CD4-positive, alpha-beta memory T cell (primary cell): ENCODE measurements at places on chromosomes 4 and X. TPM values are rescaled to one million over a fixed set of nuclear protein-coding genes. Genes with fewer than 3 reads are reported as not detected.

DNA sequence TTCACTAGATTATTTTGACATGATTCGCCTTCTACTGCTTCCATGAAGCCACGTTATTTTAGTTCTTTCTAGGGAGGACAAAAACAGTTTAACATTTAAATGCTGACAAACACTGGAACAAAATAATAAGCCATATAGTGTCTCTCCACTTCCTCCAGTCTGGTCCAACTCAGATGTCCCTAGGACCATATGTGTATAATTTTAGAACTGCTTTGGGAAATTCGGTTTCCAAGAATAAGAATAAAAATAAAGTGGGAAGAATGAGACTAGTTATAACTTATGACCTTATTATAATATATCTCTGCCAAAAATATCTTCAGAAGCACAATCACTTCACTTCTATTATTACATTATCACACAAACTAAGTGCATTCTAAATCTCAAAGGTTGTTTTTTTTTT, 164.4 kb upstream of the POF1B start:
- H3K4me1 ChIP-seq: no peaks in the 10 kb centered on the region

GRCh38 chrX:121308276-121308805, 260.9 kb downstream of the GLUD2 start:
- H3K4me1 ChIP-seq: peaks cover 10% of the 10 kb centered on the region
- H3K27ac ChIP-seq: no peak overlapping the region
- DNase-seq: no peak
- H3K36me3 ChIP-seq: no peaks in the 10 kb centered on the region
- H3K4me3 ChIP-seq: no peak overlapping the region
- no peaks in the 10 kb centered on the region for H3K27me3 ChIP-seq

- H3K27me3 ChIP-seq: no peaks in the 10 kb centered on the region
- peaks cover 23% of the 10 kb centered on the region for H3K4me1 ChIP-seq
- no peak overlapping the region for H3K4me3 ChIP-seq
Observed at GRCh38 chr4:80196259-80196921, 913 bp upstream of the PRDM8 start.

GRCh38 chr4:18815081-18815778, 793.7 kb upstream of the LCORL start:
- H3K4me1 ChIP-seq: no peaks in the 10 kb centered on the region
- no peaks in the 10 kb centered on the region for H3K27me3 ChIP-seq
- no peak overlapping the region for H3K4me3 ChIP-seq
- no peaks in the 10 kb centered on the region for H3K36me3 ChIP-seq
- H3K27ac ChIP-seq: no peak overlapping the region

GRCh38 chr4:20645236-20645635, 55.0 kb upstream of the PACRGL start:
- no peaks in the 10 kb centered on the region for H3K36me3 ChIP-seq
- no peaks in the 10 kb centered on the region for H3K4me1 ChIP-seq
- no peak overlapping the region for H3K4me3 ChIP-seq
- H3K27me3 ChIP-seq: no peaks in the 10 kb centered on the region
- no peak for DNase-seq

DNA sequence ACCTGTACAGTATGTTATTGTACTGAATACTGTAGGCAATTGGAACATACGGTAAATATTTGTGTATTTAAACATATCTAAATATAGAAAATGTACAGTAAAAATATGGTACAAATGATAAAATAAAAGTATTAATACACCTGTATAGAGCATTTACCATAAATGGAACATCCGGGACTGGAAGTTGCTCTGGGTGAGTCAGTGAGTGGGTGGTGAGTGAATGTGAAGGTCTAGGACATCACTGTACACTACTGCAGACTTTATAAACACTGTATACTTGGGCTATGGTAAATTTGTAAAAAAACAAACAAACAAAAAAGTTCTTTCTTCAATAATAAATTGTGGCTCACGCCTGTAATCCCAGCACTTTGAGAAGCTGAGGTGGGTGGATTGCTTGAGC, 52.4 kb upstream of the FHL1 start:
- DNase-seq: no peak
- H3K4me3 ChIP-seq: no peak overlapping the region
- no peak overlapping the region for H3K27ac ChIP-seq
- no peaks in the 10 kb centered on the region for H3K4me1 ChIP-seq
- no peaks in the 10 kb centered on the region for H3K27me3 ChIP-seq

GRCh38 chrX:12932244-12932643, 25.8 kb downstream of the TLR8 start:
- no peaks in the 10 kb centered on the region for H3K4me1 ChIP-seq
- DNase-seq: no peak
- H3K27me3 ChIP-seq: no peaks in the 10 kb centered on the region
- no peaks in the 10 kb centered on the region for H3K36me3 ChIP-seq

GRCh38 chr4:171561419-171561818, 251.8 kb upstream of the GALNTL6 start:
- H3K4me1 ChIP-seq: no peaks in the 10 kb centered on the region
- no peak overlapping the region for H3K4me3 ChIP-seq
- no peak overlapping the region for H3K27ac ChIP-seq
- no peaks in the 10 kb centered on the region for H3K36me3 ChIP-seq
- H3K27me3 ChIP-seq: no peaks in the 10 kb centered on the region

DNA sequence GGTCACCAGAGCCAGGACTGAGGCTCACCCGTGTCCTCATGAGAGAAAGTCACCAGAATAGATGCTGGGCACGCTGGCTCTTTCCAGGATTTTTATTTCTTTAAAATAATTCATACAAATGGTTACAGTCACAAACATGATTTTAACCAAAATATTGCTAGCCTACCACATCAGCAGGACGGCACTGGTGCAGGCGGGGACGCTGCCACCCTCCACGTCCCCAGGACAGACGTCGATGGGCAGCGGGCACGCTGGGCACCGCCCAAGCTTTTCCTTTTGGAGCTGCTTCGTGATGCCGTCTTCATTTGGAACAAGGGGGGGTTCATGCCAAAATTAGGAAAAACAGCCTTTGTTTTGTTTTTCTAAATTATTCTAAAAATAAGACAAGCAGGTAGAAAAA, 37.6 kb downstream of the CTBP1 start:
- no peaks in the 10 kb centered on the region for H3K27me3 ChIP-seq
- peaks cover 16% of the 10 kb centered on the region for H3K4me1 ChIP-seq
- no peak overlapping the region for H3K4me3 ChIP-seq
- H3K36me3 ChIP-seq: peaks cover 27% of the 10 kb centered on the region
- no peak for DNase-seq
- no peak overlapping the region for H3K27ac ChIP-seq

DNA sequence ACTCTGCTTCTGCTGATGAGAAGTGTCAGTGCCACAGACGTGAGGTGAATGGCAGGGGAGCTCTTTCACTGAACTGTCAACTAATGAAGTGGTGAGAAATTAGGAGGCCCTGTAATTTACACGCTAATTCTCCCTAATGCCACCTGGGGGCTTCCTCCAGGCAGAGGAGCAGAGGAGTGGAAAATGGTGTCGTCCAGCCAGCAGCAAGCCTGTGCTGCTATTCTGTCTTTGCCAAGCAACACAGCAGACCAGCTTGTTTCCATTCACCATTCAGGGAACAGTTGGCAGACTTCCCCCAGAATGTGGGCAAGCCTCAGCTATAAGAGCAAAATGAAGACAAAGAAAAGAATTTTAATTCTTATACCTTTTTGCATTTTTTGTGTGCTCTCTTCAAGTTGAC, 245.2 kb upstream of the TET2 start:
- H3K4me1 ChIP-seq: no peaks in the 10 kb centered on the region
- no peaks in the 10 kb centered on the region for H3K36me3 ChIP-seq
- H3K27me3 ChIP-seq: no peaks in the 10 kb centered on the region
- H3K4me3 ChIP-seq: no peak overlapping the region
- no peak overlapping the region for H3K27ac ChIP-seq

DNA sequence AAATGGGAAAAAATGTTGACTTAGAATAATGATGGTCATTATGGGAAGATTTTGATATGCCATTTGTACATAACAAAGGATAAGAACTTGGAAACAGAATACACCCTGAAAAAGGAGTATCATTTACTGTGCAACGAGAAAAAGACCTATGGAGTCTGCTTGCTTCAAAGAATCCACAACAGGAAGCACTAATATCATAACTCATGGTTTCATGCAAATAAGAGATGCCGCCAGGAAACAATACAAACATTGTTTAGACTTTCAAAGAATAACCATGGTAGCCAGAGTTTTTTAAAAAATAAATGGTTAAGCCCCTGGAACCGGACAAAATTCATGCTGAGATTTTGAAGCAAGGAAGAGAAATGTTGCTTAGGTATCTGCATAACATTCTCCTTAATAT, 139.9 kb upstream of the ETNPPL start:
- H3K27ac ChIP-seq: no peak overlapping the region
- DNase-seq: no peak
- H3K36me3 ChIP-seq: no peaks in the 10 kb centered on the region
- H3K27me3 ChIP-seq: no peaks in the 10 kb centered on the region

DNA sequence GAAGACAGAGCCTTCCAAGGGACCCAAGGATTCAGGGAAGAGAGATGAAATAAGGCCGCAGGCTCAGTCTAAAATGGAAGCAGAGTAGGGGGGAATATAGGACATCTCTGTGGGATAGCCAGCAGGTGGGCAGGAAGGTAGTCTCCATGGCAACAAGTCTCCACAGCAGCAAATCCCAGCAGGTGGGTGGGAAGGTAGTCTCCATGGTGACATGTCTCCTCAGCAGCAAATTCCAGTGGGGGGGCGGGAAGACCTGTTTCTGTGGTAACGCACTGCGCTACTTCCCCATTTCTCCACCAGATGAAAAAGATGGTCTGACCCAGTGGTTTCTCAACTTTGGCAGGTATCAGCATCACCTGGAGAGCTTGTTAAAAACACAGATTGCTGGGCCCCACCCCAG, 18.3 kb downstream of the NLGN3 start:
- DNase-seq: no peak
- H3K27ac ChIP-seq: no peak overlapping the region
- peaks cover 8% of the 10 kb centered on the region for H3K4me1 ChIP-seq
- H3K27me3 ChIP-seq: no peaks in the 10 kb centered on the region
- H3K36me3 ChIP-seq: no peaks in the 10 kb centered on the region
- H3K4me3 ChIP-seq: no peak overlapping the region

DNA sequence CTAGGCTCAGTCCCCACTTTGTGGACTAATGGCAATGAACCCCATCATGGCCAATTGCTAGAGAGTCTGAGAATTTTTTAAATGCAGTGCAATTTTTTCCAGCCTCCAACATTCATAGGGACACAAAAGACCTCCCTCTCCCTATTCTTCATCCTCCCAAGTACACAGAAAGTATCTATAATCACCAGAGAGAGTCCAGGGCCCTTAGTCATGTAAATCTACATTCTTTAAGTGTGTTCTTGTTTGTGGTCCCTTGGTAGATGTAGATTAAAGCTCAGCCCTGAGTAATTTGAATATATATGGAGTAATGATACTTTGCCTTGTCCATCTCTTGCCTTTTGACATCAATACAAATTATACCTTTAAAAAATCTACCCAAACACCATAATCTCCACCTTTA, 51.3 kb upstream of the ATXN3L start:
- no peak for DNase-seq
- no peaks in the 10 kb centered on the region for H3K4me1 ChIP-seq
- no peak overlapping the region for H3K27ac ChIP-seq
- H3K27me3 ChIP-seq: no peaks in the 10 kb centered on the region

DNA sequence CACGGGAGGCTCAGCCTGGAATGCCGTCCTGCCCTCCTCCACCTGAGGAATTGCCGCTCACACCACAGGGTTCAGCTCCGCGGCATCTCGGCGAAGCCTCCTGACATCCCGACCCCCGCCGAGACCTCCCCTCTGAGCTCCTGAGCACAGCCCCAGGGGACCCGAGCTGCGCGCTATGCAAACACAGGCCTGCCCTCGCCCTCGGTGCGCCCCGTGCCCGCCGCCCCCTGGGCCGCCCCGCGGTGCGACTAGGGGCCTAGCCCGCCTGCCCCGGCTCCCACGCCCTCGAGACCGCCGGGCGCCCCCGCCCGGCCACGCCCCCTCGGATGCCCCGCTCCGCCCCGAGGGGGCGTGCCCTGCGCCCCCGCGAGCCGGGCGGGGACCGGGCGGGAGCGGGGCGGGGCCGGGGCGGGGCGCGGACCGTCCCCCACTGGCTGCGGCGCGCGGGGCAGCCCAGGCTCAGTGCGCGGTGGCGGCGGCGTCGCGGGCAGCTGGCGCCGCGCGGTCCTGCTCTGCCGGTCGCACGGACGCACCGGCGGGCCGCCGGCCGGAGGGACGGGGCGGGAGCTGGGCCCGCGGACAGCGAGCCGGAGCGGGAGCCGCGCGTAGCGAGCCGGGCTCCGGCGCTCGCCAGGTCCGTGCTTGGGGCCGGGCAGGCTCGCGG, at the start of gene FGFR3:
Gene FGFR3 (plus strand): TSS at position 462 of the 664 bp plus-strand sequence. CDS start 642 bp downstream, outside the sequence.
- H3K27ac ChIP-seq: no peak within 1 kb of the TSS
- DNase-seq: peak; percentile 38
- H3K27me3 ChIP-seq: peaks cover 17% of the 10 kb centered on the region
- H3K36me3 ChIP-seq: no peaks in the 10 kb centered on the region
- H3K4me1 ChIP-seq: peaks cover 12% of the 10 kb centered on the region

DNA sequence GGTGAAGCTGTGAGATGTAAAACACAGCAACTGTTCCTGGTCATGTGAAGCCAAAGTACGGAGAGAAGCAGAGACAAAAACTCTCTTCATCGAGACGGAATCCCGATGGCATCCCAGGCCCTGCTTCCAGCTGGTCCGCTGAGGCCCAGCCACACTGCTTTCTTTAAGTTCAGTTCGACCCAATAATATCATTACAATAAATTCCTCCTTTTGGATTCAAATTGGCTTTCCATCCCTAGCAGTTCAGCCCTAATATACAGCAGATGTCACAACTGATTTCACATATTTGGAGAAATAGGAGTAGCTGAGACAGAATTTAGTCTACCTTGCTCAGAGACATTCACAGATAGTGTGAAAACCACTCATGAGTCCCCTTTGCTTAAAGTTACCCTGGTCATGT, 98.3 kb upstream of the SPRY1 start:
- no peak overlapping the region for H3K27ac ChIP-seq
- no peaks in the 10 kb centered on the region for H3K27me3 ChIP-seq
- no peak for DNase-seq
- H3K4me3 ChIP-seq: no peak overlapping the region
- H3K36me3 ChIP-seq: no peaks in the 10 kb centered on the region

DNA sequence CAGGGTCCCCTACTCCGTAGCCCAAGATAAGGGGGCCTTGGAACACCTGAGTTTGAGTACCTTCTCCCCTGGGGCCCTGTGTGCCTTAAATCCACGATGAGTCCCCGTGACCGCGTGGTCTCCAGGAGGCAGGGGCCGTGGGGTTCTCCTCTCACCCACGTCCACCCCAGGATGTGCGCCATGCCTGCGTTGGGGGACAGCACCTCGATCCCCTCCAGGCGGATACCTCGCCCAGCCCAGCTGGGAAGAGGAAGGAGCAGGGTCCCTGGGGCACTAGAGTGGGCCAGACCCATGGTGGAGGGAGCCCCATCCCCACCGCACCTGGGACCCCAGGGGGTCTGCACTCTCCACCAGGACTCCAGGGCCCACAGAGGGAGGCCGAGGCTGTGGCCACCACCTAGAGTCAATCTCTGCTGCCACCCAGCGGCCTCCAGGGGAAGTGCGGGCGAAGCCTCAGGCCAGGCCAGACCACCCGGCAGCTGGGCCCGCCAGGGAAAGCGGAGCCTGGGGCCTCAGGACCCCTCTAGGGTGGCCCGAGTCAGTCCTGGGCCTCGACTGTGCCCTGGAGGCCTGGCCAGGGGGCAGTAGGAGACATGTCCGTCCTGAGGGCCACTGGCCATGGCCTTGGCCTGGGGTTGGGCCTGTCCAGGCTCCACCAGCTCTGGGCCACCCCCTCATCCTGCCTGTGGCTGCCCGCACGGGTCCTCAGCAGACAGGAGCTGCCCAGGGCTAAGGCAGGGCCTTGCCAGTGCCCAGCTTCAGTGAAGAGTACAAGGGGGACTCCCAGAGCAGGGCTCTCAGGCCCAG, 55.0 kb downstream of the FAM53A start:
- H3K4me1 ChIP-seq: no peaks in the 10 kb centered on the region
- DNase-seq: peak; percentile 46
- H3K27ac ChIP-seq: no peak overlapping the region
- no peaks in the 10 kb centered on the region for H3K36me3 ChIP-seq
- no peaks in the 10 kb centered on the region for H3K27me3 ChIP-seq

The PSAPL1 gene
- not detected for total RNA-seq

The KLHL4 gene
- total RNA-seq: not detected

The CXCL6 gene
- total RNA-seq: not detected

The FAM47E gene
- total RNA-seq: not detected

The CYTL1 gene
- not detected for total RNA-seq

The HTRA3 gene
- total RNA-seq: not detected
